ENCODE measurements at places on chromosomes 4 and X.
A peak's percentile ranks its signal among the peaks of the same experiment; 100 is the strongest.

DNA sequence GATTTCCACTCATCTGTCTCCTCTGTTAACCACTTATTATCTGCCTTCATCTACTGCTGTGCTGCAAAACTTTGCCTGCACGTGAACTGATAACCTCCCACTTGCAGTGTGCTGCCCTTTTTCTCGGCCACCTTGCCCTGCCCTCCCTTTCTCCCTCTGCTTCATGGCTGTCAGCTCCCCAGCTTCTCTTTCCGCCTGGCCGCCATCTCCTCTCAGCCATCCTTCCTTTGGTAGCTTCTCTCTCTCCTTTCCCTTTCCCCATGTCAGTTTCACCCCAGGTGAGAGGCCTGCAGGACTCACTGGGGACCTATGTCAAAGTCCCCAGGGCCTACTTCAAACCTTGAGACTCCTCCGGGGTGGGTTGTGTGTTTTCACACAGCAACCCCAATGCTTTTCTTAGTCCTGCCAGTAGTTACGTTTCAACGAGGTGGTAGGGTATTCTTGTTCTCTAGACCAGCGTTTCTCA is 6.6 kb downstream of the MSL3 start:
- no peak for DNase-seq

- DNase-seq, result no peak
Measured at GRCh38 chr4:89298788-89299152, 8.8 kb downstream of the GPRIN3 start.

DNA sequence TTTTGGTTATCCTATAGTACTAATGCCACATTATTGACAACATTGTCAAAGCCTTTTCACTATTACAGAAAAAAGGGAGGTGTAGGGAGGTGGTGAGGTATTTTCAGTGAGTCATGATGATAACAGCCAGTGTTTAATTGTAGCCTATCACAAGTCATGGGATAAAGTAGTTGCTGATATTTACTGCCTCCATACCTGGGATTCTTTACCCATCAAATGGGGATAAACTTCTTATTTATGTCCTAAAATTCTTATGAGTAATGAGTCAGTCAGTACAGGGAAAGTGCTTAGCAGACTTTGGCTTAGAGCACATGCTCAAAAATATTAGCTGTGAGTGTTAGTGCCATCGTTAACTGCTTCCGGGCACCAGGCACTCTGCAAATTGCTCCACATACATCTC is 25.7 kb downstream of the ADGRG2 start:
- no peak for DNase-seq

- DNase-seq, result no peak
Measured at GRCh38 chr4:105461621-105462382, 12.1 kb downstream of the PPA2 start.

DNA sequence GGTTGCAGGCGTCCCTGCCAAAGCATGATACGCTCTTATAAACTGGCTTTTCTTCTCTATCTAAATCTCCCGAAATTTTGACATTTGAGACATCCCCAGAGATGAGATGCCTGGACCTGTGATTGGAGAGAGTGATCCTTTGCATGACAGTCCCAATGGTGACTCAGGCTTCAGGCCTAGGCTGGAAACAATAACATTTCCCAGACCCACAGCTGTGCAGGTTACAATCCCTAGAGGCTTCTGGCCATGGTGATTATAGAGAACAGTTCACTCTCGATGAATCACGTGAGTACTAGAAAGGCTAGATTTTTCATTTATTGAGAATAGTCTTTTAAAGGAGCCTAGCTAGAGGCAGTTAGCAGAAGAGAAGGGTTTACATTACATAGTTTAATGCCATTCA is 75.9 kb downstream of the SPATA18 start:
- no peak for DNase-seq

DNA sequence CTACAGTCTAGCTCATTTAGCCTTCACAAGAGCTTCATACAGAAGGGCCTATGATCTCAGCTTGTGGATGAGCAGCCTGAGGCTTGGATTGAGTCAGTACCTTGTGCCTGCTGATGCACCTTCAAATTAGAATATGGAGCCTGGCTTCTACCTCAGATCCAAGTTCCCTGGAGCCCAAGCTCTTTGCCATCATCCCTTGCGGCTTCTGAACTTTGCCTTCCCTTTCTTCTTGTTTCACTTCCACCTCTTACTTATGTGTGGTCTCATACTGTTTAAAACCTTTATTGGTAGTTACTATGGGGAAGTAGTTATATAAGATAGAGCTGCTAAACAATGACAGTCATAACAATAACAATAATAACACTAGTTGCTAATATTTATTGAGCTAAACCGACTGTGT is 84.3 kb upstream of the AFF2 start:
- no peak for DNase-seq

- no peak for DNase-seq
Measured at GRCh38 chr4:85228264-85228663, 246.7 kb upstream of the ARHGAP24 start.

DNA sequence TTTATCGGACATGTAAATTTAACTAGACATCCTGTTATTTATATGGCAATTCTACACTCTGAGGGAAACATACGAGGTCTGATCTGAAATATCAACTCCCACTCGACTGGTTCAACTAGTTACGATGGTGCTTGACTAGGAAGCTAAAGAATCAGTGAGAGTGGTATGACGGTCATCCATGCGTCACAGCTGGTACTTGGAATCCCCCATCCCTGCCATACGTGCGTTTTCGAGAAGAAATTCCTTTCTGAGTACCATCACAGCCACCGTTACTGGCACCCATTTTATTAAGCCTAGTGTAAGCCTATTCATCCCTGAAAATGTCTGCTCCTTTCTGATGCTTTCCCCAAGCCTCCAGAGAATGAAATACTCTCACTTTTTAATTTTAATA is 695 bp upstream of the PIGA start:
- DNase-seq, result peak; percentile 30

DNA sequence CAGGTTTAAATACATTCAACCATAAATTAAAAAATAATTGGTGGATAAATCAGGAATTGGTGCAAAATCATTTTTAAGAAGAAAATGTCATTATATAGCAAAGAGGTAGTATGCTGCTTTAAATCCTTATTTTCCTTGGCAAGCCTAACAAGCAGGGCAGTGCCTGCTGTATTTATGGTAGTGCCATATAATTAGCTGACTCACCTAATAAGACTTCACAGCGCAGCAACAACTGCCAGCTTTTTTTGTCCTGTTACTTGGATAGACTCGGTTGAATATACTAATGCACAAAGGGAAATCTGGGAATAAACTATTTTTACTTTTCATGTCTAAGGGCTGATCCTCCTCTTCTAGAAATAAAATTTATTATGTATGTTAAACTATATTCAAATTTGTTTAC is 99.1 kb downstream of the SNCA start:
- no peak for DNase-seq

GRCh38 chr4:182812916-182813315 is 104.3 kb downstream of the DCTD start:
- no peak for DNase-seq

- no peak for DNase-seq
Measured at GRCh38 chr4:144480068-144480467, 165.9 kb upstream of the HHIP start.

GRCh38 chrX:43666311-43666912 is 10.3 kb downstream of the MAOA start:
- no peak for DNase-seq

GRCh38 chr4:25207997-25208396 is 25.8 kb upstream of the PI4K2B start:
- DNase-seq, result no peak

DNA sequence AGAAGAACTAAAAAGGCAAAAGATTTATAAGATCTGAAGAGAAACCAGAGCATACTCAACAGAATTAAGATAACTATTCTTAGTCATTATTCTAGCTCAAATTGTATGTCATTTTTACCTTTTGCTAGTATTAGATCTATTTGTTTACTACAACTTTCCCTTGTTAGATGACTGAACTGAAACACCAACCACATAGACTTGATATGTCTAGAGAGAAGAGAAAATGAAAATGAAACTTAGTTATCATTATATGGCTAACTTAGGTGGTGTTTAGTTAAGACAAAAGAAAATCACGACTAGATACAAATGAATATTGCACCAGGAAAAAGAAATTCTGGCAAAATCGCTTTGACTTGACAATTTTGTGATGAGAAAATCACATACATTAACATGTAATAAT is 690.8 kb downstream of the PCDH18 start:
- no peak for DNase-seq

DNA sequence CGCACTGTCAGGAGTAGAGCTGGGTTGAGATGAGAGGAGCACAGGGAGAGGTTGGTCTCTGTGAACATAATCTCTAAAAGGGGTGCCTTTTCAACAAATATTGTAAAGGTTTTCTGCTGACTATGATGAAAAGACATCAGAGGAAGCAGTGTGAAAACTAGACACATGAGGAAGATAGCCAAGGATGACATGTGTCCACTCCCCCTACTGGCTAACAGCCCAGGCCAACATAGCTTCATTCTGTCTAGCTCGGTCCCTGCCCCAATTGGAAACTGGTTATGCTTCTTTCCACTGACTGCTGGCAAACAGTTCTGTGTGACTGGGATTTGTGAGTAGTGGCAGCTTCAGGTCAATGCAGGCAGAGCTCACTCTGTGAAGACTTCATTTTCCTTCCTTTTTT is 115.4 kb upstream of the ESX1 start:
- peak; percentile 51 for DNase-seq

GRCh38 chrX:9619581-9619980 is 146.1 kb downstream of the GPR143 start:
- no peak for DNase-seq

DNA sequence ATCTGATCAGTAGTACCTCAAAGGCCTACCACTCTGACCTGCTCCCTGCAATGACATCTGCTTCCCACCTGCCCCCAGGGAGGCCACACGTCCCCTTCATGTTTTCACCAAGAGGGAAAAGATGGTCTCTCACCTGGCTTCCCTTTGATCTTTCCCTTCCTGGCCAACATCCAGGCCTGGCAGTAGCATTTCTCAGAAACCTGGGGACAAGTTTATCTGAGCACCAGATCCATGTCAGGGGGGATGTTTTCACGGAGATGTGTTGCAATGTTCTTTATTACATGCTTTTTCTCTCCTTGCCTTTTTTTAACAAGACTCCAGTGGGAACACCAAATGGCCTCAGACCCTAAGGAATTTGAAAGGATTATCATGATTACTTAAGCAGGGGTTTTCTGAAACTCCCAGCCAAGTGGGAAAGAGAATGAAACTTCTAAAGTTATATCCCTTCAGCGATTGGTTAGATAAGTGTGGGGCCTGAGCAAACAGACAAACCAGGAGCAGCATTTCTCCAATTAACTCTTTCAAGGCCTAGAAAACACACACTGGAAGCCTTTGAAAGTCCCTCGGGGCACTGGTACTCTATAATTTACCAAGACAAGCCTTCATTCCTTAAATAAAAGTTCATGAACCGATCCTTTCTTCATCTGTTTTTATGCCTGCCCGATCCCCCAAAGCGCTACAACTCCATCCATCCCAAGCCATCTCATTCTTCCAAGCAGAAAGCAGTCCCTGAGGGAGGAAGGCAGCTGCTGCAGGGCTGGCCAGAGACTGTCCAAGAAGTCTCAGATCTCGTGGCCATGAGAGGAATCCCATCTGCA is 94.1 kb downstream of the BCOR start:
- DNase-seq, result no peak

- no peak for DNase-seq
Measured at GRCh38 chr4:17770845-17771244, 10.6 kb downstream of the FAM184B start.

- DNase-seq, result no peak
Measured at GRCh38 chr4:146132445-146132844, 43.1 kb upstream of the LSM6 start.

- no peak for DNase-seq
Measured at GRCh38 chr4:80463509-80463908, 128.0 kb downstream of the CFAP299 start.

DNA sequence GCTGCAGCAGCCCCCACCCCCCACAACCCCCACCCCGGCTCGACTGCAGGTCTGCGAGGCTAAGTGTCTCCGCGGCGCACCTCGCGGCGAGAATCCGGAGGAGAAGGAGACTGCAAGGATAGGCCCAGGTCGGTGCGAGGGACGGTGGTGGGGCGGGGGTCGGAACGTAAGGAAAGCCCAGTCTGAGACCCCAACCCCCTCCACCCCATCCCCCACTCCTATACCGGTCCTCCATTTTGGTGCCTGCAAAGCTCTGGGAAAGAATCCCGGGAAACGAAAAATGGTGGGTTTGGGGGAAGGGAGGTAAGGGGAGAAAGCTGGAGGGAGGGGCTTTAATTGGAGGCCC is 614 bp downstream of the BEX3 start:
- no peak for DNase-seq

- no peak for DNase-seq
Measured at GRCh38 chrX:38982370-38982769, 181.1 kb downstream of the MID1IP1 start.

DNA sequence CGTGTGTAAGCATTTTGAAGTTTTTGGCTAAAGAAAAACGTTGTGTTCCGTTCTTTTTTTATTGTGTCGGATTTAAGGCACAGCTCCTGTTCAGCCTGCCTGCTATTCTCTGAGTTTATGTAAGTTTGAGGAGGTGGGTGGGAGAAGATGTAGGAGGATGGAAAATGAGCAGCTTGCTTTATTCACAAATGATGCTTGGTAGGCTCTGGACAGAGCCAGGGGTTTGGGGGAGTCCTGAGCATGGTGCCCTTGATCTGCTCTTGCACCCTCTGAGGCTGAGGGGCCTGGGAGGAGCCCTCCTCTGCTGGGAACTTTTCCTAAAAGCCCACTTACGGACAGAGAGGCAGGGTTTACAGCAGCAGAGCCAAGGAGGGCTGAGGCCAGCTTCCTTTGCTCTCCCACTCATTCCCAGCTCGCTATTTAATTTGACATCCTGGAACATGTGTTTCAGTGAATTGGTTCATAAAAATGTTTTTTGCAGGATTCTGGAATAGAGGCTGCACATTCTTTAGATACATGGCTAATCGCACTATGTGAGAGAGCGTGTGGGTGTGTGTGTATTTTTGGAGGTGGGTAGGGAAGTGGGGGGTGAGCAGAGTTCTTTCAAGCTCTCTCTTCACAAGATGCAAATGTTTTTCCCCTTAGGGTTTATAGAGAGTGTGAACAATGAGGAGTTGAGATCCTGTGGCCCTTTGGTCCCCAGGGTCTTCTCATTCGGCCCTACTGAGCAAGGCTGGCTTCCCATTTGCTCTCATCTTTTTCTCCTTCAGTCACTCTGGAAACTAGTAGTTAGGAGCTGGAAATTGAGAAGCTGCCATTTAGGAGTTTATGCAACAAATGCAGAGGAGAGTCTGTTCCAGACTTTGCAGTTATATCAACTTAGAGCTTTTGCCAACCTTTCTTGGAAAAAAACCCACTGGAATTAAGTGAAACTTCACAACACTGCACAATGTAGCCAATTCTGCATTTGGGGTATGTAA is 32.1 kb downstream of the TMEM131L start:
- no peak for DNase-seq

GRCh38 chrX:96424007-96424406 is 260.6 kb upstream of the DIAPH2 start:
- DNase-seq, result no peak

GRCh38 chr4:77798385-77798784 is 20.8 kb downstream of the CNOT6L start:
- no peak for DNase-seq

- DNase-seq, result no peak
Measured at GRCh38 chrX:110188701-110189558, 129.0 kb downstream of the AMMECR1 start.

- DNase-seq, result no peak
Measured at GRCh38 chr4:86706923-86707597, 112.9 kb downstream of the PTPN13 start.

GRCh38 chrX:153746359-153746758 is 17.7 kb upstream of the PLXNB3 start:
- DNase-seq, result no peak
